Activated naive CD8-positive, alpha-beta T cell treated with anti-CD3 and anti-CD28 coated beads, Interleukin-2, amount 50 U/mL, for 16 hours (primary cell): ENCODE measurements at places on chromosomes 11 and 22.

GRCh38 chr11:67355794-67356386, 2.5 kb upstream of the POLD4 start:
- DNase-seq, result no peak

DNA sequence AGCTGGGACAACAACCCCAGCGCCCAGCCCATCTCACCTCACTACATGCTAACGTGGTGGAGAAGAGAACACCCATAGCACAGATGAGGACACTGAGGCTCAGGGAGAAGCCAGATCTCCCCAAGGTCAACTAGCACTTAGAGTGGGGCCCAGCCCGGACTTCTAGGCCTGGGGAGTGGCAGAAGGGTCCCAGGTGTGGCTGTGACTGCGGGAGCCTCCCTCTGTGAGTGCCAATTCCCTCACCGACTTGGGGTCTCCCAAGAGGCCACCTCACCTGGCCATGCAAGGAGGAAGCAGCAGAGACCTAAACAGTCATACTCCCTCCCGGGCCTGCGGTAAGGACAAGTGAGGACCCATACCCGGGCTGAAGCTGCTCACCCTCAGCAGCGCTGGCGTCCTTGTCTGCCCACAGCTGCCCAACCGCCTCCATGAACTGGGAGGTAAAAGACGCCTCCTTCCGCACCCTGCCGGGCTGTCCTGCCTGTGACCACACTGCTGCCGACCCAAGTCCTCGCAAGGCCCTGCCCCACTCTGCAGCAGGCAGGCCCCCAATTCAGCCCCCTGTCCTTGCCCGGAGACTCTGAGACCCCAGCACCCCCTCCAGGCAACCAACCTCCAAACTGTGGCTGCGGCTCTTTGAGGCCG, 93.2 kb upstream of the RTL6 start:
- DNase-seq, result no peak

GRCh38 chr11:30218278-30218677, 12.5 kb upstream of the FSHB start:
- DNase-seq, result no peak

- no peak for DNase-seq
These were observed 34.5 kb upstream of the ANO3 start for GRCh38 chr11:26297189-26297975.

GRCh38 chr11:13629779-13630178, 38.7 kb upstream of the FAR1 start:
- DNase-seq, result no peak

DNA sequence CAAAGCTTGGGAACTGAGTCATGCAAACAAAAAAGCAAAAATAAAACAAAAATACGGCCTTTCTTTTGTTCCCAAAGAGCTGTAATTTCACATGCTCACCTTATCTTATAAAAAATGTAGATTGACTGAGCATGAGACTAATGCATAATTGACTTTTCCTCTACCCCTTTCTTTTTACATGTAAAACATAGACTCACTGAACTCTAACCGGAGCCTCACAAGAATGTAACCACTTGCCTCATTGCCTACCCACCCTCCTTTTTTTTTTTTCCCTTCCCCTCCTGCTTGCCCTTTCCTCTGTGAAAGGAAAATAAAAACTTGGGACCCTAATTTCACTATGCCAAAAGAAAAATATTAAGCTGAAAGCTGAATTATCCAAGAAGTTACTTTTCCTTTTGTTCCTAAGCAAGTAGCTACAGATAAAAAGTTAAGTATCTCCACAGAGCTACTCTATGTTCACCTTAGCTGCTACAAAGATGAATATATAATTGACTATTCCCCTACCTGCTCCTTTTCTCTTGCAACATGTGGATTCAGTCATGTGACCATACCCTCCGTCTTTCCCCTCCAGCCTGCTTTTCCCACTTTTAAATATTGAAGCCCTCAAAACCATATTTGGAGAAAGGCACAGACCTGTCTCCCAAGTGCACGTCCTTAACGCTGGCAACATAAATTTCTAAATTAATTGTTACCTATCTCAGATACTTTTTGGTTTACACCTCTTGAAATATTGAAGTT, 39.6 kb upstream of the WEE1 start:
- no peak for DNase-seq

DNA sequence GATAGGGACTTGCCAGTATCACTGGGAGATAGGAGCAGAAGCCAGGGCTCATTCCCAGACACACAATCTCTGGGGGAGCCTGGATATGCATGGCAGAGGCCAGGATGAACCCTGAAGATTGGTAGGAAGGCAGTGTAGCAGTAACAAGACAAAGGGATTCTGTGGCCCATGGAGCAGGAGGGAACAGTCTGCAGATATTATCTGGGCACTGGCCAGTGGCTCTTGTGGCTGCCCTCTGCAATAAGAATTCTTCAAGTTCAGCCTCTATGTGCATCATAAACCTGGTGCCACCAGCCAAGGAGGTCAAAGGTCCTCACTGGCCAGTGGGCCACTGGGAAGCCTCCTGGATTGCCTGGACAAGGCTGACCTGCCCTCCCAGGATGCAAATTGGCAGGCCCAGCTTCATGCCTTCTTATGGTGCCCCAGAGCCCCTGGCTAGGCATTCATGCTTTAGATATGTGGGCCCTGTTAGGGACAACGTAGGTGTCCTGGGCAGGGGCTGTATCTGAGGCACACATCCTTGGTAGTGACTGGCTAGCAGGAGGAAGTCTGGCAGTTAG, 29.2 kb downstream of the KCNQ1OT1 start:
- DNase-seq, result no peak

- DNase-seq, result no peak
These were observed 56.7 kb downstream of the PPP6R3 start for GRCh38 chr11:68517121-68517741.

GRCh38 chr11:12087075-12088004, 23.1 kb upstream of the MICAL2 start:
- DNase-seq, result no peak

- DNase-seq, result no peak
These were observed 182.4 kb downstream of the SPON1 start for GRCh38 chr11:14144934-14145333.

GRCh38 chr11:22203281-22203680, 10.4 kb downstream of the ANO5 start:
- DNase-seq, result no peak

GRCh38 chr11:72673284-72673942, 809 bp downstream of the PDE2A start:
- no peak for DNase-seq

DNA sequence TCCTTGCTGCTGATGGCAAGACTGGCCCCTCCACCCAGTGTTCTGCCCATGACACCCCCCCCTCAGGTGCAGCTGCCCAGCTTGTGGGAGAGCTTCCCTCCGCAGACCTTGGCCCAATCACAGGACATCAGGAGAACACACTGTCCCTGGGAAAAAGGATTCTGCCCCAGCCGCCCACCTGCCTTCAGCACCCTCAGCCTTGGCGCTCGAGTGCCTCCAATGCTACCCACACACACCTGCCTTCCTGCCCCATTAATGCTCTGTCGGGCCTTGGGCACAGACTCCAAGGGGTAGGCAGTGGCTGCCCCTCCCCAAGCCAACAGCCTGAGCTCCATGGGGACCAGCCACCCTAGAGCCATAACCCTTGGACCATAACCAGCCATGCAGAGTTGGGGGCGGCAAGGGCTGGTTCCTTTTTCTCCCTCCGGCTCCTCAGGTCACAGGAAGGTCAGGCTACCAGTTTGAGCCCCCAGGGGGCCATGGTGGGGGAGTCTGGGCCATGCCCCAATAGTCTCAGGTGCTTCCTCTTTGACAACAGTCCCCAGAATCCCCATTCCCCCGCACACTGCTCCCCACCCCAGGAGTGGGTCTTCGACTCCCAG, 1.3 kb upstream of the ZNF70 start:
- DNase-seq, result no peak

GRCh38 chr11:70109006-70109405, 30.9 kb downstream of the ANO1 start:
- DNase-seq, result no peak

DNA sequence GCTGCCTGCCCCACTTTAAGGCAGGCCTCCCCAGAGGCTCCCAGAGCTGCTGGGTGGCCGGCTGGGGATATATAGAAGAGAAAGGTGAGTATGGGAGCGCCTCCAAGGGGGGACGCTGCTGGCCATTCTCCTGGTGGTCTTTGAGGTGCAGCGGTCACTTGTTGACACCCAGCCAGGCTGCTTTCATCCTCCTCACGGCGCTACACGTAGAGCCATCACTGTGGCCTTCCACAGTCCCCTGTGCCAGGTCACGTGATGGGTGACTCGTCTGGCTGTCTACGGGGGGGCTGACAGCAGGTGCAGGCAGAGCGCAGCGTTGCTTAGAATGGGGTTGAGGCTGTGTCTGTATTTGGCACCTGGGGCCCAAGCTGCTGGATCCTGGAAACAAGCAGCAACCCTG, 1.9 kb downstream of the ACR start:
- DNase-seq, result no peak

GRCh38 chr11:28058333-28058732, 49.6 kb downstream of the KIF18A start:
- DNase-seq, result no peak

DNA sequence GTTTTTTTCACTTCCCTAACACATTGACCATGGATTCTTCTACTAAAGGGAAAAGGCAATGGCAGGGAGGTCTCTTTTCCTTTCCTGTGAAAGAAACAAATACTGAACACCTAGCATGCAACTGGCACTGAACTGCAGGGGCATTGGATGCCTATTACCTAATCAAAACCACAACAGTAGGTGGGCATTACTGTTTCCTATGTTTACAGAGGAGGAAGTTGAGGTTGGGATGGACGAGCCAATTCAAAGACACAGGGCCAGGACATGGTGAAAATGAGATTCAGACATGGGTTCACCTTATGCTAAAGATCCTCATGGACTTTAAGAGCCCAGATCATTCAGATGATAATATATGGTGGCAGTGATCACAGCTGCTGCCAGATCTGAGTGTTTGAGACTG, 407.0 kb downstream of the MIAT start:
- no peak for DNase-seq

GRCh38 chr11:94731880-94732601, 36.1 kb upstream of the AMOTL1 start:
- no peak for DNase-seq

- peak; percentile 68 for DNase-seq
These were observed 7.9 kb downstream of the ATG16L2 start for GRCh38 chr11:72821920-72822799.

DNA sequence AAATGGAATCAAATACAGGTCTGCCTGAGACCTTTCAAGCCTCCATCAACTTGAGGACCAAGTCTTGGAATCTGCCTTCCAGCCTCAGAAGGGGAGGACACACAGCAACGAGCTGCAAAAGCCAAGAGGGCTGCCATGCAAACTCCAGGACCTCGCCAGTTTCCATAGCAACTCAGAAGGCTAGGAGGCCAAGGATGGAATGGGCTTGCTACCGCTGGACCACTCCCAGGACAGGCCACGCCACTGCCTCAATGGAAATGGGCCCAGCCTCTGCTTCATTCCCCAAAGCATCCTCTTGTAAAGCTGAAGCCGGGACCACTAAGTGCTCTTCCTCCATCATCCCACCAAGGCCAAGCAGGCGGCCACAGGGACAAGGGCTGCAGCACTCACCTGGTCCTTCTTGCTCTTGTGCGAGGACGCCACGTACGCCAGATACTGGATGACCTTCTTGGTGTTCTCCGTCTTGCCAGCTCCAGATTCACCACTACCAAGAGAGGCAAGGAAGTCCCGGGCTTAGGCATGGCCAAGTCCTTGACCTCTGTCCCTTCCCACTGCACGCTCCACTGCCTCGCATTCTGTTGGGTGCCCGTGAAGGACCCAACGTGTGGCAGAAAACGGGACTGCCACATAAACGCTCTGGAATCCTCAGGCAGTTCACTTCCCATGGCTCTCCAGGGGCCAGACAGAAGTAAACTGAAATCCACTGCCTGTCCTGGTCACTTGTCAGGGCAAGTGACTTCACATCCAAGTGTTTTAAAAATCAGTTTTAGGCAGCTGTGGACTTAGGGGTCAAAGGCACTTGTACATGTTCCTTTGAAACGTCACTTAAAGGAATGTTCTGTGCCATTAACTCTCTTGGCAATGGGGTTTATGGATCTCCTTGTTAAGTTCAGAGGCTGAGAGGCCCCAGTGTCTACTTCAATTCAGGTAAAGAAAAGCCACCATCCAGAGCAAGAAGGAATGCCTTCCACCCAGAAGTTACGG, 61.3 kb downstream of the MYH9 start:
- no peak for DNase-seq

- DNase-seq, result no peak
These were observed 920 bp downstream of the TMEM218 start for GRCh38 chr11:125110506-125110905.

- DNase-seq, result peak; percentile 49
These were observed 2.5 kb upstream of the NPAS4 start for GRCh38 chr11:66418168-66418985.

- DNase-seq, result no peak
These were observed 7.1 kb upstream of the PDGFB start for GRCh38 chr22:39251762-39252460.

- no peak for DNase-seq
These were observed 3.1 kb downstream of the ILK start for GRCh38 chr11:6606471-6607189.

GRCh38 chr11:2102132-2102882, 36.9 kb downstream of the IGF2 start:
- no peak for DNase-seq

DNA sequence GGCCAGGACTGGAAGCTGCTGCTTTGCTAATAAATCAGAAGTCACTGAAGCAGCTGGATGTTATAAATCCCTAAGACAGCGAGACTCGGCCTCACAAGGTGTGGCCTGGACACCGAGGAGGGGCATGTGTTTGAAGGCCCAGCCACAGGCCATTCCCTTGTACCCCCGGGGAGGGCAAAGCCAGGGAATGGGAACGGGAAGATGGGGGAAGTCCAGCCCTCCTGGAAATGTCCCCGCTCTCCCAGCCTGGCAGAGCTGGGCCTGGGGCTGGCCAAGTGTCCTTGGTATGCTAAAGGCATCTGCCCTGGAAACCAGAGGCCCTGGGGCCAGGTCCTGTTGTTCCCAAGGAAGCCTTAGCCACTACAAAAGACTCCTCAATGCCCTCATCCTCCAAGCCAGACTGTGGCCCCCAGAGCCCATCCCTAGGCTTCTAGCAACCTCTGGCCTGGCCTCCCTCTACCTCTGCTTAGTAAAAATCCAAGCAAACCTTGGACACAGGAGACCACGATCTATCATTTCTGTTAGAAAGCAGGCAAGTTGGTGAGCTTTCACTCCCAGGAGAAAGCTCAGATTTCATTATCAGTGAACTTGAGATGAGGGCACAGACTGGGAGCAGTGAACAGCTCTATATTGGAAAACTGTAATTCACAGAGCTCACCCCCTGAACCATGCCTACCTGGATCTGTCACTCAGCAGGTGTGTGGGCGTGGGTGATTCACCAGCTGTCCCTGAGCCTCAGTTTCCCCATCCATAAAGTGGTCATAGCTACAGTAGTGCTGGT, 11.0 kb downstream of the CHST1 start:
- DNase-seq, result no peak

DNA sequence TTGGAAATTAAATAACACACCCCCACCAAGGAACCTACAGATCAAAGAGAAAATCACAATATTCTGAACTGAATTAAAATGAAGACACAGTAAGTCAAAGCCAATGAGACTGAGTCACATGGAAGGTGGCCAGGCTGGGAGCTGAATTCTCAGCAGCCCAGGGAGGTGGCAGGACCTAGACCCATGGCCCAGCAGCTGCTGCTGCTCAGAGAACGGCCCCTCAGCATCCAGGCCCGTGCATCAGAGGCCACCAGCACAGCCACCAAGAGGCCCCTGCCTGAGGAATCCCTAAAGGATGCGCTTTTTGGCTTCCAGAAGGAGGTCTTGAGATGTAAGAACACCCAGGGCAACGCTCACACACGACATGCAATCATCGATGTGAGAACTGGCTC, 35.0 kb downstream of the TBX1 start:
- no peak for DNase-seq

- no peak for DNase-seq
These were observed 83.9 kb downstream of the RRAS2 start for GRCh38 chr11:14275076-14275475.
